ENCODE measurements at places on chromosomes 5 and 9.

- DNase-seq = no peak
Measured at GRCh38 chr5:79702606-79703380, 13.2 kb downstream of the CMYA5 start.

DNA sequence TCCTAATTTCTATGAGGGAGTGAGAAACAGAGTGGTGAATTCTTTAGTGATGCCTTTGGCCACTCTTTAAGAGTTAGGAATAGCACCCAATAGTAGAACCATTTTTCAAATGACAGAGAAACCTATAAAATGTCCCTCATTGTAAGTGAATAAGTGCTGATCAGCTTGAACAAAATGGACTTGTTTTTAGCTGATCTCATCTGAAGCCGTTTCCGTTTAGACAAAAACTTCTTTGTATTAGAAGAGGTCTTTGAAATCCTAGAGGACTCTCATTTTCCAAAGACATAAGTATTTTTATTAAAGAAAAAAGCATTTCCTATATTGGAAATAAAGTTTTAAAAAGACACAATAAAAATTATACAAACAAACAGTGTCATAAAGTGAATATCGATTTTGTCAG, 273.9 kb downstream of the ARHGEF28 start:
- no peak for DNase-seq

DNA sequence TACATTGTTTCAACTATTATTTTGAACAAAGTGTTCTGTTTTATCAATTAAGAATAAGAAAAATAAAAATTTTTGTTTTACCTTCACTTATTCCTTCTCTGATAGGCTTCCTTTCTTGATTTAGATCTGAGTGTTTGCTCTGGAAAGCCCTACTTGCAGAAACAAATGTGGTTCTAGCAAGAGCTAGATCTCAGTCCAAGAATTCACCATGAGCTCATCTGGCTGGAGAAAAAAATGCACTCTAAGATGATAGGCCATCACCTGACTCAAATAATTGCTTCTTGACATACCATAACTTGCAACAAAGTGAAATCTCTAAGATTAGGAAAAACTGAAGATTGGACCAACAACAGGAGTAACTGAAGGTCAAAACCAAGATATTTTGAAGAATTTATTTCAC, 6.3 kb upstream of the RLN2 start:
- no peak for DNase-seq

GRCh38 chr5:528629-529511, 4.6 kb upstream of the SLC9A3 start:
- DNase-seq = no peak

- no peak for DNase-seq
Measured at GRCh38 chr5:126267438-126267837, 155.8 kb upstream of the GRAMD2B start.

GRCh38 chr9:124216474-124217176, 41.1 kb upstream of the NEK6 start:
- no peak for DNase-seq

DNA sequence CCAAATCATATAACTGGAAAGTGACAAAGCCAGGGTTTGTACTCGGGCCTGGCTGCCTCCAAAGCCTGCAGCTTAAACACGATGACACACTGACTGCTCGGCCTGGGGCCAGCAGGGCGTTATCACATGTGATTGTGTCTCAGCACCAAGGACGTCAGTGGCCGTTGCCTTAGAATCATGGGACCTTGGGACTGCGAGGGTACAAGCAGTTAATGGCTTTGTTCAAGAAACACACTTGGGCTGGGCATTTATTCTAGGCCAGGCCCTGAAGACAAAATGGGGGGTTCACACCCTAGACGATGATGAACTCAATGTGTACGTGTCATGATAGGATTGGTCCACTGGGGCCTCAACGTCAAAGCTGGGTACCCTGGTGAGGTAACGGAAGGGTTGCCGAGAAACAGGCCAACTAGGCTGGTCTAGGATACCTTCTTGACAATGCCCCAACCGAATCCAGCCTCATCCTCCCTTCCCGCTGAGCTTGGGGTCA, 13.0 kb downstream of the SH3PXD2B start:
- DNase-seq = no peak

DNA sequence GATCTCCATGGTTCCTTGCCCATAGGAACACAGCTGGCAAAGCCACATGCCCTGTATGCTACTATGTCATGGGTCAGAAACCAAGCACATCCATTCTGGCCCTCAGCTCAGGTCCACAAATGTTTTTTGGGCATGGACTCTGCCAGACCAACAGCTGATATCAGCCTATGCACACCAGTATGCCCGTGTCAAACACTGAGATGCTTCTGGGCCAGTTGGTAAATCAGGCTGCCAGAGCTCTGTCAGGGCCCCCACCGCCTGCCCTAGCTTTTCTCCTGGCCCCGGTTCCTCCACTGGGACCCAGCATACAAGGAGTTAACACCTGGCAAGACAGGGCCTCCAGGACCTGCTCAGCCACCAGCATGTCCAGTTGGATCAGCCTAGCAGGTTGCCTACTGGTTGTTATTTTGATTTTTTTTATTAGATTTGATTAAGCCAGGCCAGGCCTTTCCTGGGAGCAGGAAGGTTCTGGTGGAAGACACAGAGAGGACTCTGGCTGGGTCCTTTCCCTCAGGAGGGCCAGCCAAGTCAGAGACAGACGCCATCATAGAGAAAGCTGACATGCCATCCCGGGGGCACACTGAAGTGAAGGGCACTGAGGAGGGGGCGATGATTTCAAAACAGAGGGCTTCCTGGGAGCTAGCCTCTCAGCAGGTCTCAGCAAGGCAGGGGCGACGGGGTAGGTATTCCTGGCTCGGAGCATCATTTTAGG, 65.8 kb downstream of the TSTD2 start:
- no peak for DNase-seq

GRCh38 chr5:51684794-51685355, 301.6 kb downstream of the ISL1 start:
- no peak for DNase-seq

DNA sequence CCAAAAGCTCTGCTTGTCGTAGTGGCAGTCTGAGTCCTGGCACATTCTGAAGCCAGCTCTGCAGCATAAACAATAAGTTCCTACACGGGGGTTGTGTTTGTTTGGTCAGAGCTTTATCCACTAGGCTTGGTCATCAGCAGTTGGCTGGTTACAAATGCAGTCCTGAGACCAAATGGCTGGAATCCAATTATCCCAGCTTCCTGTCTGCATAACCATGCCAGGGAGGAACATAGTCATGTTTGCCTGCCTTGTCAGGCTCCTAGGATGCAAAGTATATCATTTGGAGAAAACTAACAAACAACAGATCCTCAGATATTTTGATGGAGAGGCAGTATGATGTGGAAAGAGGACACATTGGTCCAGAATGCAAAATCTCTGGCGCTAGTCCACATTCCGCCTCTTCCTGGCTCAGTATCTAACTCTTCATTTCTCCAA, 85.8 kb downstream of the FBXO38 start:
- DNase-seq = no peak

GRCh38 chr5:65625743-65626142, 916 bp downstream of the SHLD3 start:
- no peak for DNase-seq

- no peak for DNase-seq
Measured at GRCh38 chr9:114480746-114481435, 24.4 kb downstream of the WHRN start.

DNA sequence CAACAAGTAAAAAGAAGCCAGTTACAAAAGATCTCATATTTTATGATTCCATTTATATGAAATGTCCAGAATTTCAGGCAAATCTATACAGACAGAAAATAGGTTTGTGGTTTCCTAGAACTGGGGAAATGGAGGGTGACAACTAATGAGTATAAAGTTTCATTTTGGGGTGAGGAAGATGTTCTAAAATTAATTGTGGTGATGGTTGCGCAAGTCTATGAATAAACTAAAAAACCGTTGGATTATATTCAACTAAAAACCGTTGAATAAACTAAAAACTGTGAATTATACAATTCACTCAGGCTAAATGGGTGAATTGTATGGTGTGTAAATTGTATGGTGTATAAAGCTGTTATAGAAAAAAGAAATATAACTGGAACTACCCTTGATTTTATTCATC, 47.6 kb downstream of the ADAMTS6 start:
- DNase-seq = no peak

DNA sequence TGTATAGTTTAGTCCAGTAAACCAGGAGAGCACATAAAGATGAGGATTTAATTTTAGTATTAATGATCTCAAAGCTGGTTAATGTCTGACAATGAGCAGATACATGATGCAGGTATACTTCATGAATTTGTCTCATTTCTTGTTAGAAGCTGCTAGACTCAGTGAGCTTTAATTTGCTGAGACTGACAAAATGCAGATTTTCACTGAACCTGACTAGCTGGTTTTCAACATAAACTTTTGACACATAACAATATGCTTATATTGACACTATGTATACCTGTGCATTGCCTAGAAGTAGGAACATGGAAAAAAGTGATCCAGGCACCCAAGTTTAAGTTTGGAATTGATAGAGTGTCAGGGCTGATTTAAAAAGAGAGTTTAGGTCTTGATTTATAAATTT, 10.8 kb downstream of the UBLCP1 start:
- DNase-seq = no peak

DNA sequence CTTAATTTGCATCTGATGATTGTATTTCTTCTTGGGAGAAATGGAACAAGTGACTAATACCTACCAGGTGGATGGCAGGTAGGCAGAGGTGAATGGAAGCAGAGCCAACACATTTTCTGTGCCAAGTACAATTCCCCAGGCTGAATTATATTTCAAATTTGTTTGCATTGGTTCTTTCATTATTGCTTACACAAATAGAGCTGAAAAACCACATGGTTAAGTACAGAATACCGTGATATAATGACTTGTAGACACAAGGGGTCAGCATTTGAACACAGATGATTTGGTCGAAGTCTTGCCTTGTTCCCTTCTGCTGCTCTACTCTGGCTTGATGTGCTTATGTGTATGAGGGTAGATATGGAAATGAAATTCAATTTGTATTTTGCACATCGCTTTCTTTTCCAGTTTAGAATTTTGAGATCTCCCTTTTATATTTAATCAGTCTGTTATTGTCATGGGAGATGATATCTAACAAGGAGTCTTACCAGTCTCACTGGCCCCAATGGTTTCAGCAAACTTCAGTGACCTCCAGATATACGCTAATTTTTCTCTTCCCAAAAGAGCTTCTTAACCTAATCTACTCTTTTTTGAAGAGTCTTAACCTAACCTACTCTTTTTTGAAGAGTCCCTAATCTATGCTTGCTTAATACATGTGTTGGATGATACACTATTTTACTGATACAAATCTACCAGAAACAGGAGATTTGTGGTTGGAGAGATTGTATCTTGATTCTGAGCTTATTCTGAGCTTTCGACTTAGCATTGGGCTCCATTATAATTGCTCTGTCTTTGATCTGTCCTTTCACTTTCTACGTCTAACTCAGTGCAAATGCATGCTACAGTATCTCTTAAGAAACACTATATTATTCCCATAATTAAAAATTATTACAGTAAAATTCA, 88.1 kb downstream of the PCSK1 start:
- DNase-seq = peak; percentile 18

DNA sequence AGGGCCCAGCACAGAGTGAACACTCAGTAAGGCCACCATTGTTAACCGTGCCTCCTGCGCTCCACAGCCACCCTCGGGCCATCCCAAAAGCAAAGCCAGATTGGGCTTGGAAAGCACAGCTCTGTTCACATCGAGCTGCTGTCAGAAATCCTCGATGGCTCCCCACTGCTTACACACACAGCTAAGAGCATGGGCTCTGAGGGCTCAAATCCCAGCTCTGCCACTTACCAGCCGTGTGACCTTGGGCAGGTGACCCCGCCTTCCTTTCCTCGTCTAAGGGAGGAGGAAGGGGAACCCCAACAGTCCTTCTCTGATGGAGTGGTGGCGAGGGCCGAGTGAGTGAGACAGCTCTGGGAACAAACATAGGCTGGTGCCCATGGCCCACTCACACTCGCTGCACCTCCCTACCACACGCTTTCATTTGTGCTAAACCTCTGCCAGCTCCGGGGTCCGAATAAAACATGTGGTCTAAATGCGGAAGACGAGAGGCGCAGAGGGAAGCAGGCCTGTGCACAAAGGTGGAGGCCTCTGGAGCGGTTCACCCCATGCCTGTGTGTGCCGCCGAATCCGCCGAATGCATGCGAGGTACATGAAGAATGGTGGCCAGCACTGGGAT, 139.3 kb downstream of the PAX5 start:
- DNase-seq = no peak

DNA sequence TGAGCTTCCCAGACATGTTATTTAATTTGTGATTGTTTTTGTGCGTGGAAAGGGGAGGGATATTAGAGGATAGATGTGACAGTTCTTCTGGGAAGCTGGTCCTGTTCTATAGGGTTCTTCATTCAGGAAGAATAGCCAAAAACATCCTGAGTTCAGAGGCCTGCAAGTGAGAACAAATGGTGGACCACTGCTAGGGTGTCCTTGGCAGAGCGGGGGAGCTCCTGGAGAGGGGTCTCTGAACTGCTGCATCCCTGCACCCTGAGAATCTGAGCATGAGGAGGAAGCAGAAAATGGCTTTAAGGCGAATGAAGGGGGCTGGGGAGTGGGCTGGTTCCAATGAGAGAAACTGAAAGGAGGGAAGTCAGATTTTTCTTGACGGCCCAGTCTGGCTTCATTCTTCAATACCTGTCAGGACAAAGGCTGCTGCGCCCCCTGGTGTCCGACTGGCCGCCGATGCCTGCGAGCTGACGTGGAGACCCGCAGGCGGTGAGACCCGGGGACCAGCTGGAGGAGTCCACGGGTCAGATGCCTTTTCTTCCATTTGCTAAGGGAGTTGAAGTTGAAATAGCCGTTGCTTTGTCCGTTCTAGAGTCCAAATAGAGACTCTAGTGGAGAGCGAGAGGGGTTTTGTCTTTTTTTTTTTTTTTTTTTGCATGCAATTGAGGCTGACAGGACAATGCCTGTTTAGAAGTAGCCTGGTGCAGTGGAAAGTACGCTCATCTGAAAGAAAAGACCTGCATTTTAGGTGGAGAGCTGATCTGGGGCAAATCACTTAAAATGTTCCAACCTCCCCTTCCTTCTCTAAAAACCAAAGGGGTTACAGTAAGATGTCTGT, 39.5 kb upstream of the NFIB start:
- DNase-seq = no peak

GRCh38 chr5:88877826-88878225, 5.2 kb downstream of the MEF2C start:
- DNase-seq = no peak

- DNase-seq = no peak
Measured at GRCh38 chr5:11715461-11716196, 188.6 kb downstream of the CTNND2 start.

DNA sequence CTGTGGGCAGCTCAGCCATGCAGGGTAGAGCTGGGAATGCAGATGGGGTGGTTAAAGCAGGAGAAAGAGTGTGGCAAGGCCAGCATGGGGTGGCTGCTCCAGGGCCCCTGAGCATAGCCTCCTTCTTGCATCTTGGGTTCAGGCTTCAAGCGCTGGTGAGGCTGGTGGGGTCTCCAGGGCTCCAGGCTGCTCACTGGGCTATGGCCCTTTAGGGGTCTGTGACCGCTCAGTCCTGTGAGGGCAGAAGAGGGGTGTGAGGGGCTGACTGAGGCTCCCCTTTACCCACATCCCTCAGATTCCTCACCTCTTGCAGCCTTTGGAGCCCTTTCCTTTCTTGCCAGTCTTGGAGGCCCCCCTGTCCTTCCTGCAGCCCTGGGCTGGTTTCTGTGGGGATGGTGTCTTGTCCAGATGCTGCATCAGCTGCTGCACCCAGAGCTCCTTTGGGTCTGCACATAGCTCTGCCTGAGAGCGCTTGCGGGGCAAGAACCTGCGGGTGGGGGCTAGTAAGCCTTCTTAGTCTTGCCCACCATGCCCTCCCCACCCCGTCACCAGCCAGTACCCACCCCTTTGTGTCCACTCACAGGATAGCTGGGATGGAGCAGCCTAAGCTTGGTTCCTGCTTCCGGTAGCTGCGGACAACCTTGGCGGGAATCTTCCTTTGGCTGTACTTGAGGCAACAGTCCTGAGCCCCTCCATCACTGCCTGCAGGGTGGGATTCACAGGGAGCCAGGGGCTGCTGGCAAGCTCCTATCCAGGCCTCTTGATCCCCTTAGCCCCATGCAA, 549 bp downstream of the CCL21 start:
- no peak for DNase-seq

Measured in skin of body (tissue), 3 donors.